ENCODE measurements at places on chromosomes 7 and 10.

DNA sequence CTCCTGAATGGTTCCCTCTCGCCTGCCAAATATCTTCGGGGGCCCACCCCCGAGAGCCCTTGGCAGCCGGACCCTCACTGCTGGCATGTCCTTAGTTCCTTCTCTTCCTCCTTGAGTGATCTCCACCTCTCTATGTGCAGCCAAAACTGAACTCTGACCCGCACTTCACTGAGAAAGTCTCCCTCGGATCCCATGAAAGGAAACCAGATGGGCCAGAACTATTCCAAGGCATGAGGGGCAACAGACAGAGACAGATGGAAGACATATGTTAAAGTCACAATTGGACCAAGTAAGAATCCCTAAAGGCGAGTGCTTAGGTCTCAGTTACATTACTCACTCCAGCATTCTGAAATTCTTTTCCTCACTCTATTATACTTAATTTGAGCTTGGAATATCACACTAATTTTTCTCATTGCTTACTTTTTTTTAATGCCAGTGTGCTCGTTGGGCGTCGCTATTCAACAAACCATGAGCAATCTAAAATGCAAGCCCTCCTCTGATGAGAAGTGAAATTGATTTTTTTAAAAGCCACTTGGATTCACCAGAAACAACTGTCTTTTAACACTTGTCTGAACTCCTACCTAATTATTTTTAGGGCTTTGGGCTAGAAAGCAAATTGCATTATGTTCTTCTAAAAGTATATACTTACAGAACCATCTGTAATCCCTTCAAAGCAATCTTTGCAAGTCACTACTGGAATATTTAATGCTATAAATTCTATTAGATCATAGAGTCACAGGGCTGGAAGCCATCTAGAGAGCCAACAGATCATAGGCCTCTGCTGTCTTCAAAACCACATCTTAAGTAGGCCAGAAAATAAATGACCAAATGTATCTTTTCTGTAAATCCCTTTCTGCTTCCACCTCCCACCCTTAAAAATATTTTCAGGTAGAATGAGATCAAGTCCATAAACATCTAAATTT is 43.3 kb upstream of the EZH2 start:
- DNase-seq: no peak

DNA sequence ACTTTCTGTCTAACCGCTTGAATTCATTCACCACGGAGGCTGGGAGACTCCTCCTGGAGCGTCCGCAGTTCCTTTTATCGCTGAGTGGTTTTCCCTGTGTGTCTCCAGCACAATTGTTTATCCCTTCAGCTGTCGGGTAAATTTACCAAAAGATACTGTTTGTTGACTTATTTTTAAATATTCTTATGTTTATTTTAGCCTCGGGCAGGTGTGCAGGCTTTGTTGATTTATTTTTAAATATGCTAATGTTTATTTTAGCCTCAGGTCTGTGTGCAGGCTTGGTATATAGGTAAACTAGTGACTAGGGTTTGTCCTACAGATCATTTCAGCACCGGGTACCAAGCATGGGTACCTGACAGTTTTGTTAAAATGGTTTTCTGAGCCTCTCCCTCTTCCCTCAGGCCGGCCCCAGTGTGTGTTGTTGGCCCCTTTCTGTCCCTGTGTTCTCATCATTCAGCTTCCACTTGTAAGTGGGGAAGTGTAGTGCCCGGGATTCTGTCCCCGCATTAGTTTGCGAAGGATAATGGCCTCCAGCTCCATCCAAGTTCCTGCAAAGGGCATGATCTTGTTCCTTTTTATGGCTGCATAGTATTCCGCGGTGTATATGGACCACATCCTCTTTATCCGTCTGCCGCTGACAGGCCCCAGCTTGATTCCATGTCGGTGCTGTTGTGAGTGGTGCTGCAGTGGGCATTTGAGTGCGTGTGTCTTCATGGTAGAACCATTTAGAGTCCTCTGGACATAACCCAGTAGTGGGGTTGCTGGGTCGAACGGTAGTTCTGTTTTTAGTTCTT is 5.3 kb downstream of the GET4 start:
- DNase-seq: no peak

GRCh38 chr7:129828989-129829736 is 123.6 kb downstream of the UBE2H start:
- DNase-seq: no peak

GRCh38 chr10:130935128-130935439 is 376.4 kb downstream of the TCERG1L start:
- no peak for DNase-seq

DNA sequence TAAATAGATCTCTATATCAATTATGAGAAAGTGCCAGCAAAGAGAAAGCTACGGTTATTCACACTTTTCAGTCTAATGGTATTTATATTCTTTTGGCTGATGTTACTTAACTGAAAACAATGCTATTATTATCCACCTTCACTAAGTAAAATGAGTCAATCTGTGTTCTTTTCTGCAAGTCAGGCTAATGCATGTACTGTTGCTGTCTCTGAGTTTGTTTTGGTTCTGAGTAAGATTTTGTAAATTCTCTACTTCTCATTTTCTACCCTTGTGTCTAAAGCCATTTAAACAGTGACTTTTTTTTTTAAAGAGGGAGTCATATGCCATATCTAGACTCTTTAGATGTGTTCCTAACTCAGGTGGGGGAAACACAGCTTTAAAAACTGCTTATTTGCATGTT is 7.5 kb downstream of the VWC2 start:
- no peak for DNase-seq

DNA sequence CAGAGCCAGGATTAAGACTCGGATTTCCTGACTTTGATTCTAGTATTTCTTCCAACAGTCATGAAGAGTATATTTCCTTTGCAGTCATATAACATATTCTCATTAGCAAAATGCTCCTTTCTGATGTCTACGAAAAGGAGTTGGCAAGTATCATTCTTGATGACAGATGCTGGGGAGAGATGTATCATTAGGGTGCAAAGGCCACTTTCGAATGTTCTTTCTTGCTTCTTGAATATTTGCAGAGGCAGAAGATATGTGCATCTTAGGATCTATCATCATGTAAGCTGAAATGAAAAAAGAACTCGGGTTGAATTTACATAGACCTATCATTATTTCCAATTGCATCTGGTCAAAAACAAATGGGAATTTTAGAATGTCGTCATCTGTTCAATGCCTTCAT is 294.4 kb downstream of the BAMBI start:
- DNase-seq: no peak

DNA sequence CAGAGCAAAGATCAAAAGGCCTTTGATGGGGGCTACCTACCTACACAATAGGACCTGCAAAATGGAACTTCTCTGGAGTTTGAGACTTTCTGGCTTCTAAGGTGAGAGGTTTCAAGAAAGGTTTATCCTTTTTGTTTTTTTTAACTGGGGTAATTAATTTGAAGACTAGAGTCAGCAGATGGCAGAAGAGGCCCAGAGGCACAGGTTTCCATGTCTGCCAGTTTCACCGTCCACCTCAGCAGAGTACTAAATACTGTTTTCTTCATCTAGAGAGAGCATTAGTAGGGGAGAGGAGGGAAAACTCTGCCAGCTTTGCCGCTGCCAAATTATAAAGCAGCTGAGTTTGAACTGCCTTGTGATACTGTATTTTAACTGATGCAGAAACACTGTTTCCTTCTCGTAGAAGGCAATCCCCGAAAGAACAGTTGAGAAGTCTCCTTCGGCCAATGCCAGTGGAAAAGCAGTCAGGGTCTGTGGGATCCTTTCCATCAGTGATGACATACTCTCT is 138.7 kb downstream of the SLC25A13 start:
- DNase-seq: no peak
